SW 1271 (cell line): ENCODE measurements at places on chromosomes 2 and 18.

DNA sequence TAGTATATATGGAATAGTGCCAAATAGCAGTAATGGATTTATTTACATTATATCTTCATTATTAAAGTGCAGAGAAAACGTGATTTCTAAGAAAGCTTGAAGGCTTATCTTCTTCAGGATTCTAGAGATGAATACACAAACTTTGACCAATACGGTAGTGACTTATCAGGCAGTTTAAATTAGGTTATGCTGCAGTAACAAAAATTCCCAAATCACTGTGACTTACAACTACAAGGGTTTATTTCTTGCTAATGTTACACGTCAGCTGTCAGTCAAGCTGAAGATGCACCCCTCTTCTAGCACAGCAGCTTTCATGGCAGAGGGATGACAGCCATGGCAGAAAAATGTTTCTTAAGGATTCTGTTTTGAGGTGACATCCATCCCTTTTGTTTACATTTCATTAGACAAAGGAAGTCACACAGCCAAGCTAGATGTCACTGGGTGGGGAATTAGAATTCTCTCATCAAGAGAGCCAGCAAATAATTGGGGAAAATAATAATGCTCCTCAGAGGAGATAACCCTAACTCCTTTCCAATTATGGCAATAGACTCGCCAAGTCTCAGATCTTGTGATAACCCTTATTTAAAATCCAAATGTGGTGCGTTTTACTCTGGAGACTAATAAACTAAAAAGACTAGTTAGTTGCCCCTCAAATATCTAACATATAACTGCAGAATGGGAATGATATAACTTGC lies 268.3 kb upstream of the CYP26B1 start:
- DNase-seq = no peak

DNA sequence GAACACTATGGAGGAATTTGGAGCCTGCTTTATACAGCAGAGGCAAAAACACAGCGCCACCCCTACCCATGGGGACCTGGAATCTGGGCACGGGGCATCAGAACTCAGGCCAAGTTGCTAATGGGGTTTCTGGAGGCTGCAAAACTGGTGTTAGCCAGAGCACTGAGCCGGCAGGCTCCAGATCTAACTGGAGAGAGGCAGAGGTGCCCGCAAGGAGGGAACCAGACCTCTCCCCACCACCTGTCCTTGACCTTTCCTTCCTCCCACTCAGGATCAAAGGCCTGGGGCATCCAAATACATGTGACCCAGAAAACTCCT lies 126.6 kb downstream of the TNS1 start:
- no peak for DNase-seq

DNA sequence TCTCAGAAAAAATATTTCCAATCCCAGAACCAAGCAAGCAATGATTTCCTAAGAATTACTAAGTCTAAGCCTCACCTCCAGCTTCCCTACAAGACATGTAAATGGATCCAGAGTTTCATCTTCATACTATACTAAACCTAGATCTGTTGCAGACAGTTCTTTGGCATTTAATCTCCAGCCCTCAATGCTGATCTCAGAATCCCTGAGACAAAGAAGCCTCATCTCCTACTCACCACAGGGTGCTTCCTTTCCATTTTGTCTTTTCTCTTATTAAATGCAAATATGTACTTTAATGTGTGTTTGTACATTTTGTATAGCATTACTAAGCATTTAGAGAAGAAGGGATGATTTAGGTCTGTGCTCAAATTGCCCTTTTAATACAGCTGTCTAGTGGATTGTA lies 954.9 kb downstream of the TDRD15 start:
- no peak for DNase-seq

DNA sequence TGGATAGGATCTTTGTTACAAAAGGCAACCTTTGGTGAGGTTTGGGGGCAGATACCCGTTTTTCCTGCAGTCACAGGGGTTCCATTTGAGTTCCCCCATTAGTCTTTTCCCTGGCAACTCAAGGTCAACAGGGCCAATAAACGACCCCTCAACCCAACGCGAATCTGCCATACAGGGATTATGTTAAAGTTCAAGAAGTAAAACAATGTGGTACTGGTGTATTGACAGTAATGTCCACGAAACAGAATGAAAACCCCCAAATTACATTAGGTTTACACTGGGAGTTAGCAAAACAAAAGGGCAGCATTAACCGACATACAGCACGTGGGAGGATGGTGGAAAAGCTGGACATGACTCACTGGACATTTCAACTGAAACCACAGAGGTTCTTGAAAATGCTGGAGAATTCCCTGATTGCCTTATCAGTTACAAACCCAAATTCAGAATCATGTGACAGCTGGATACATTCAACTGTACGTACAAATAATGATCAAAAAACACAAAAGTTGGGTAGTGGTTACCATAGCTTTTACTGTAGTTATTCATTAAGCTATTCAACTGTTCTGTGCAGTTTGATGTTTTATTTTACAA lies 4.9 kb upstream of the IMP4 start:
- DNase-seq = no peak

GRCh38 chr2:223835701-223836532 lies 1.5 kb downstream of the AP1S3 start:
- DNase-seq = no peak

DNA sequence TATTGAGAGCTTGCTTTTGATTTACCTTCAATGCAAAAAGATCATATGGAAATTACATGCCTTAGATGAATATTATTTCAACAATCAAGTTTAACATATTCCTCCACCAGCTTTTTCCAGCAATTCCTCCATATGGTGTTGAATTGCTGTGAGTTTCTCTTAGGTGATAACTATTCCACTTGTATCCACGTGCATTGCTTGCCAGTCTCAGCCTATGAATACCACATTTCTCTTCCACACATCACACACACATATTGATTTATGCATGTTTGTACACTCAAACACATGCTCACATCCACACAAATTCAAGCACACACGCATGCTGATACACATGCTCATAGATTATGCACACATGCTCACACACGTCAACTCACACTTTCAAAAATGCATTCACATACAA lies 770.0 kb upstream of the LINC00305 start:
- no peak for DNase-seq

DNA sequence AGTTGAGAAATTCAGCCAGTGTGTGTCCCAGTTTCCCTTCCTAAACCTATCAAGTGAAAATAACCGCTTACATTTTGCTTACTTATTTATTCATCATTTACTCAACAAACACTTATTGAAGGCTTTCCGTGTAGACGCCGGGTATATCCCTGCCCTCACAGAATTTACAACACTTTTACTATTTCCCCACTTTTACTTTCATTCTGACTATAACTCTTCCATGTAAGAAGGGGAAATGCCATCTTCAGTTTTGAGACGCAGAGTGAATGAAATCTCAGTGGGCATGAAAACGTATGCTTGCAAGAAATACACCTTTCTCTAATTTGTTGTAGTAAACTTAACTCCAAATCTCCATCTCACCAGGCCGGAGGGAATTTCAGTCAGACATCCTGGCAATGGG lies 251.0 kb upstream of the CHAC2 start:
- DNase-seq = no peak

DNA sequence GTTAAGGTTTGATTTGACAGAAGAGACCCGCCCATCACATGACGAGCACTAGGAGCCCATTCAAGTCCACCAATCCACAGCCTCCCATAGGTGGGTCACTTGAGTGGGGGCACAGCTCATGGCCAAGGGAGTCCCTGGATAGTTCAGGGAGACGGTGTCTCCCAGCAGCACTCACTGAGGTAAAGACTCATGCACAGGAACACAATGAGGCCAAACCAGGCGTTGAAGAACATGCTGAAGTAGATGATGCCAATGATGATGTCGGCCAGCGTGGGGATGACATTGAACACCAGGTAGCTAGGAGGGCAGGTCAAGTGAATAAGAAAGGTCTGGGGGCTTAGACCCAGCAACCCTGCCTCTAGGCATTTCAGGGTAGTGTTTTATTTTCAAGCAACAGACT lies 4.0 kb downstream of the ABCB6 start:
- no peak for DNase-seq

DNA sequence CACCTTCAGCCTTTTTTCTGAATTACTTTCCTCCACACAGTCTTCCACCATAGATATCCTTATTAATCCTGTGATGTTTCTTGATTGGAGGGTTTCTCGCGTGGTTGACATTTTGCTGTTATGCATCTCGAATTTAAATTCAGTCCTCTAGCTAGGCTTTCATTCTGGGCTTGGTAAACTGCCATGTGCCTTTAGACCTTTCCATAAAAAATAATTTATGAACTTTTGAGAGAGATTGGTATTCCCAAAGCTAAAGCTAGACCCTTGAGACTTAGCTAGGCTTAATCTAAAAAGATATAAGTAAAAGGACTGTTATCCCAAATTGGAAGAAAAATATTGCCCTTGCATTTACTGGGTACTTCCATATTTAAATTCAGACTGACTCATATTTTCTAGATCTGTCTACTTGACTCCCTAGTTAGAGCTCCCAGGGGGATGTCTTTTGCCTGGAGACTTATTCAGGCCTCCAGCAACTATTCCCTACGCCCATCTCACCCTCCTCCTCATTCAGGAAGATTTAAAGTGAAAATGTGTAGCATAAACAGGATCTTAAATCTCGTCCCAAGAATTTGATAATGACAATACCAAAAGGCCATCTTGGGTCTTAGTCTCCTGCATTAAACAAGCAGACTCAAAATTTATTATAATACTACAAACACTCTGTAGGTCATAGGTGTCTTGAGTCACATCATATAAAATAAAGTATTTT lies 60.3 kb downstream of the KIAA2012 start:
- no peak for DNase-seq

- no peak for DNase-seq
Measured at GRCh38 chr2:143251681-143252080, 122.5 kb downstream of the ARHGAP15 start.

DNA sequence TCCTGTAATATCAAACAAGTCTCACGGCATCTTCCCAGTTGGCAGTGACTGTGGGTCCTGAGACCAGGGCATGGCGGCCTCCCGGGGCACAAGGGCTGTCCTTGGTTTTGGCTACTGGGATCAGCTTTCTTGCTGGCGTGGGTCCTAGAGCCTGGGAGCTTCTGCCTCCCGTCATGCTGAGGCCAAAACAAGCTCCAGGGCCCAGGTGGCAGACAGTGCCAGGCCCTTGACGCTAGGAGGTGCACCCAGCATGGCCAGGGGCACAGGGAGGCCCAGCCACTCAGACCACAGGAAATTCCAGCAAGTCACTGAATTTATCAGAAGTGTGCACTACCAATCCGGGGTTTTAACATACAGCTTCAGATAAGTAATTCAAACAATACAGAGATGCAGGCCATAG lies 184.7 kb downstream of the EIPR1 start:
- DNase-seq = no peak

GRCh38 chr2:239554766-239555570 lies 154.1 kb upstream of the HDAC4 start:
- DNase-seq = no peak

- DNase-seq = no peak
Measured at GRCh38 chr18:79784965-79785770, 12.6 kb upstream of the KCNG2 start.

- DNase-seq = no peak
Measured at GRCh38 chr2:227402959-227403358, 15.2 kb upstream of the SCYGR1 start.

DNA sequence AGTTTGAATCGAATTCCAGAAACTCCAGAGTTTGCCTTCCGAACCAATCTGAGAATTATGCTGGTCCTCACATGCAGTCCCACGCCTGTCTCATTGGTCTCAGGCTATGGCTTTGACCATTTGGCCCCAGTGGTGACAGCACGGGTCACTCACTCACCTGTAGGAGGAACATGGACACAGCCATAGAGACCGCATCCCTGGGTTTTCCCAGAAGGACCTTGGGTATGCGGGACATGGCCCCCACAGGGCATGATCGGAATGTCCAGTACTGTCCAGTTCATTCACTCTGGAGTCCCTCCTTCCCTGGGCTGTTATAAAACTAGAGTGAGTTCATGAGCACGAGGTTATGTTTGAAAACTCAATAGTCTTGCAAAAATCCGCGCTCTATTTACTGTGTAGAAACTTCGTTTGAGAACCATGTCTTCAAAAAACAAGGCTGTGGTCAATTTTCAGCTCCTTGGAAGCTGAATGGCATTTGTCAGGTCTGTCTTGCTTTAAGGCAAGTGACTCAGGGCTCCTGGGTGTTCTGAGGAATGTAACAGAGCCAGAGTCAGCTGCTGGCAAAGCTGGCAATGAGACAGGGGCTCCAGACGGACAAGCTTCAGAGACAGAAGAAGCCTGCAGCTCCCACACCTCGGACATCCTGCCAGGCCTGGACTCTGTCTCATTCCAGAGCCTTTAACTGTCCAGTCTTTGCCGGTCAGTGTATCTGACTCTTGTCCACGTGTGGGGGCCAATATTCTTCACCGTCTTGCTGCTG lies 86.7 kb upstream of the TMEM18 start:
- no peak for DNase-seq

- peak; percentile 76 for DNase-seq
Measured at GRCh38 chr18:73235491-73235890, 367.7 kb upstream of the NETO1 start.

DNA sequence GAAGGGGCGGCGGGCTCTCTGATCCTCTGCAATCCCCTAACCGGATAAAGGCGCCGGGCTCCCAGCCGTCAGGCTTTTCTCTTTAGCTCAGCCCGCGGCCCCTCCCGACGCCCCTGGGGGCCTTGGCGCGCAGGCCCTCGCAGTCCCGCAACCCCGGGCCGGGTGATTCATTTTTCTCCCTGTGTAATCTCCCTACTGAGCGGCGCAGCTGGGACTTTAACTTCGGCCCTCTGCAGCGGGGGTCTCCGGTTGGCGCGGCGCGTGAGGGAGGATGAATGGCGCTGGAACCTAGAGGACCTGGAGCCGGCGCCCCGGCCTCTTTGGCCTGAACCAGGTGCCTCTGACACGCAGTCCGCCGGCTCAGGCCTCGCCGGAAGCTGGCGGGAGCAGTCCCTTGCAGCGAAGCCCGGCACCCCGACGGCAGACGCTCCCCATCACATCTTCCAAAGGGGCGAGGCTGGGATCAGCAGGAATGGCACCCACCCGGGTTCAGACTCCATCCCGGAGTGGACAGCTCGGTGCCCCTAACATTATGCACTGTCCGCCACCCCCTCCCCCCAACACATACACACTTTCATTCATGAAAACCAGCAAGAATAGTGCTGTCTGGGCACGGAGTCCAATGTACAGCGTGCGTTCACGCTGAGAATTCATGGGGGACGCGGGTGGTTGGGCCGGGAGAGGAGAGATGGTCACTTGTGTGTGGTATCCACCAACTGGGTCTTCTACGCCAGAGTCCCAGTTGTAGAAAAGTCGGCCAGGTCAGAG lies 1.2 kb downstream of the CNGA3 start:
- DNase-seq = no peak

- no peak for DNase-seq
Measured at GRCh38 chr2:195343942-195344530, 313.0 kb upstream of the SLC39A10 start.

DNA sequence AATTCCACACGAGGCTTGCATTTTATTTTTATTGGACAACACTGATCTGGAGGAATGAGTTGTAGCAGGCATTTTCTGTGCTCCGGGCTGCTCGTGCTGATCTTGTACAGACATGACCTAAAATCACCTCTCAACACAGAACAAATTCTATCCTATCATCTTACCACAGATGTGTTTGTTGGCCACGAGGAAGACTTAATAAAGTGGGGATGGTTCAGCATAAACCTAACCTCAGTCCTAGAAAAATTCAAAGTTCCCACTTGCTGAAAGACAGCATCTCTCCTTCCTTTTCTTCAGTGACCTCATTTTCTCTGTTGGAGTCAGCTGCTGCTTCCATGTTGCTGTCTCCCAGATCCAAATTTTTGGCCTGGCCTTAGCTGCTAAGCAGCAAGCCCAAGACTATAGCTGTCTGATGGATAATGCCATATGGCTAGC lies 45.3 kb downstream of the RBKS start:
- DNase-seq = no peak

GRCh38 chr18:2380101-2380500 lies 191.2 kb downstream of the METTL4 start:
- no peak for DNase-seq

- no peak for DNase-seq
Measured at GRCh38 chr2:49262801-49263560, 108.7 kb upstream of the FSHR start.
